ENCODE measurements at places on chromosomes 3 and 15.
A peak's percentile ranks its signal among the peaks of the same experiment; 100 is the strongest.

- DNase-seq = no peak
Measured at GRCh38 chr3:30493911-30494311, 112.5 kb upstream of the TGFBR2 start.

DNA sequence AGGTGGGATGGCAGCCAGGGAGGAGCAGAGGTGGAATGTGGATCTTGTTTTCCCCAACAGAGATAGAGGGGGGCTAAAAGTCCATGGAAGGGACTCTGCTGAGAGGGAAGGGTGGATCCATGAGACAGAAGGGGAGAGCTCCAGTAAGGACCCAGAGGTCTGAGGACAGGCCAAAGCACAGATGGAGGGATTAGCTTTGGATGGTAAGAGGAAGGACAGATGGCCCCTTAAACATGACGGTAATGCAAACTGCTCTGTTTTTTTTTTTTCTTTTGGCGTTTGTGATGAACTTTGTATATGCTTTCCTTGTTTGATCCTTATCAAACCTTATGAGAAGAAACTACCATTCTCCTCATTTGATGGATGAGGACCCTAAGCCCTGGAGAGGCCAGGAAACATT, 96.2 kb downstream of the IGF1R start:
- DNase-seq = no peak

GRCh38 chr3:8164145-8164544, 337.5 kb upstream of the LMCD1 start:
- DNase-seq = no peak

- DNase-seq = no peak
Measured at GRCh38 chr3:105118905-105119304, 247.8 kb upstream of the ALCAM start.

GRCh38 chr3:13134166-13134878, 61.1 kb upstream of the IQSEC1 start:
- DNase-seq = no peak

GRCh38 chr3:151262871-151263525, 15.3 kb downstream of the P2RY14 start:
- no peak for DNase-seq

DNA sequence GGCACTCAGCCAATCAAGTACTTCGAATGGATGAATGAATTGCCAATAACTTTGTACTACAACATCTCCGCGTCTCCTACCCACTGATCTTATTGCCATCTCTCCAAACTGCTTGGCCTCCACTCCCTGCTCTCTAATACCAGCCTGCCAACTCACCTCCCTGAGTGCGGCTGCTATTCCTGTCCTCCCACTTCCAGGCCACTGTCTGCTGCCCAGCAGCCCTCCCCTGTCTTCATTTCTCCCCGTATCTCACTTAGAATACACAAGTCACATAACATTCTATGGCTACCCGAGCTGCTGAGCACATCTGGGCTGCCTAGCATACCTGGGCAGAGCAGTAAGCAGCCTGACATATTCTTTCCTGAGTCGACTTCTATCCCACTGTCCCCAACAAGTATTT, 149.9 kb upstream of the LRTM1 start:
- no peak for DNase-seq

GRCh38 chr3:187063286-187064121, 75.8 kb downstream of the RPL39L start:
- DNase-seq = no peak

DNA sequence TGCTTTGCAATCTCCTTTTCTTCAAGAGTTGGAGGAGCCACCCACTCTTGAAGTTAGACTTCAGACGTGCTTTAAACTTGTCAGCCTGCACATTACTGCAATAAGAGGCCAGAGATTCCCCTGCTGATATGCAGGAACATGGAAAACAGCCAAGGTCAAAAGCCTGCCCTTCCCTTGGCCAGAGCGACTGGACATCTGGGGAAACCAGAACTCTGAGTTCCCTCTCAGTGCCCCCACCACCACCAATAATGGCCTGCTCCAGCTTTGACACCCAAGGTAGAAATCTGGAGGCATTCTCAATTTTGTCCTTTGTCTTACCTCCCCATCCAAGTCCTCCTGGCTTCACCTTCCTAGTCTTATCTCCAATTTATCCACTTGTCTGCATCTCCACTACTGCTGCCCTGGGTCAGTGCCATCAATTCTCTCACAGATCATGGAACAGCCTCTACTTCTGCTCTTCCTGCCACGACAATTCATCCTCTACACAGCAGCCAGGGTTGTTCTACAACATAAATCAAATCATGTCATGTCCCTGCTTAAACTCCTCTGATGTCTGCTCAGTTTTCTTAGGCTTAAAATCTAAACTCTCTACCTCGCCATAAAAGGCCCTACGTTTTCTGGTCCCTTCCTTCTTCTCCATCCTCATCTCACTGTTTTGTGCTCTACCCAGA, 191.6 kb upstream of the WNT5A start:
- no peak for DNase-seq

DNA sequence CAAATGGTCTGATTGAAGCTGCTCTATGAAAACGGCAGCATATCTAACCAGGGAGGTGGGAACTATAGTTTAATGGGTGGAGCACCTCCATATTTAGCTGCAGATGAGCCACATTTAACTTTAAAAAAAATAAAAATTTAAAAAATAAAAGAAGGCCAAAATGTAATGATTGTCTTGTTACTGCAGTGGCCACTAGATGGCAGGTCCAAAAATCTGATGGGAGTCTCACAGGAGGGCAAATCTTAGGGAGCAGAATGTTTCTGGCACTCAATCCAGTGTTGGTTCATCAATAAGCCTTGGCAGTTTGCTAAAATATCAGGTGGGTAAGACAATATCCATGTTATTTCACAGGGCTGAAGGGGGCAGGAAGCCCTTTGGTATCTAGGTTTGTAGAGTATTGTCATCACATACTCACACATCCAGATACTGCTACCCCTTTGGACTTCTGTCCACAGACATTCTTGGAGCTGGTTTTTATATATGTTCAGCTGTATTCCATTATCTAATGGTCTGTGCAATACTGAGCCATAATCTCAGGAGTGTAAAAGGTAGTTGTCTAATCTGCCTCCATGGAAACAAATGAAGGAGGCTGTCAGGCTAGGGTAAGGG, 233.3 kb downstream of the TIGIT start:
- no peak for DNase-seq

DNA sequence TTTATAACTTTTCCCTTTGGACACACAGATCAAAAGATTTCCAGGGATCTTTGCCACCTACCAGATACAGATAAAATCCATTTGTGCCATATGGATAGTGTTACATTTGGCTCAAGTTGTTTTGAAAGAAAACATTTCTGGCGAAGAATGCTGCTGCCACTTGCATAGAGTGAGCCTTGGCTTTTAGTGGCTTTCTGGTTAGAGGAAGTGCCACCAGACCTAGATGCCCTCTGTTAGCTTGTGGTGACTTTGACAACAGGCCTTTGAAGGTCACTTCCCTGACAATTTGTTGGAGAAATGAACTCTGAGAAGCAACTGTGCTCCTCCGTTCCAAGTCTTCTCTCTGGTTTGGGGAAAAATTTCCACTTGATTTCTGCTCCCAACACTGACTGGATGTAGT, 158.0 kb downstream of the CHST2 start:
- DNase-seq = no peak

DNA sequence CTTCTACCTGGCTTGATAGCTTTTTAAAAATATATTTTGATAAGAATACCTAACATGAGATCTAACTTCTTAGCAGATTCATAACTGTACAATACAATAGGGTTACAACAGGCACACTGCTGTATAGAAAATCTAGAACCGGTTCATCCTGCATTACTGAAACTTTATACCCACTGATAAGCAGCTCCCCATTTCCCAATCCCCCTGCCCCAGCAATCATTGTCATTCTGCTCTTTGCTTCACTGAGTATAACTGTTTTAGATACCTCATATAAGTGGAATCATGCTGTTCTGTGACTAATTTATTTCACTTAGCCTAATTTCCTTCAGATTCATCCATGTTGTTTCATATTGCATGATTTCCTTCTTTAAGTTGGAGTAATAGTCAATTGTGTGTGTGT, 906.0 kb downstream of the GBE1 start:
- no peak for DNase-seq

DNA sequence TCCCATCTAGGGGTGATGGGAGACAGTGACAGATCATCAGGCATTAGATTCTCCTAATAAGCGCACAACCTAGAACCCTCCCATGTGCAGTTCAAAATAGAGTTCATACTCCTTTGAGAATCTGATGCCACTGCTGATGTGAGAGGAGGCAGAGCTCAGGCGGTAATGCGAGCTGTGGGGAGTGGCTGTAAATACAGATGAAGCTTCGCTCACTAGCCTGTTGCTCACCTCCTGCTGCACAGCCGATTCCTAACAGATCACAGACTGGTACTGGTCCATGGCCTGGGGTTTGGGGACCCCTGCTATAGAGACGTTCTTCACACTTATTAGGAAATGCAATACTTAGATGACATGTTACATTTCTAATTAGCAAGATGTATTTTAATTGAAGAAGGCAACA, 154.4 kb downstream of the CBLB start:
- no peak for DNase-seq

GRCh38 chr15:62681939-62682896, 360.3 kb upstream of the TPM1 start:
- DNase-seq = no peak

DNA sequence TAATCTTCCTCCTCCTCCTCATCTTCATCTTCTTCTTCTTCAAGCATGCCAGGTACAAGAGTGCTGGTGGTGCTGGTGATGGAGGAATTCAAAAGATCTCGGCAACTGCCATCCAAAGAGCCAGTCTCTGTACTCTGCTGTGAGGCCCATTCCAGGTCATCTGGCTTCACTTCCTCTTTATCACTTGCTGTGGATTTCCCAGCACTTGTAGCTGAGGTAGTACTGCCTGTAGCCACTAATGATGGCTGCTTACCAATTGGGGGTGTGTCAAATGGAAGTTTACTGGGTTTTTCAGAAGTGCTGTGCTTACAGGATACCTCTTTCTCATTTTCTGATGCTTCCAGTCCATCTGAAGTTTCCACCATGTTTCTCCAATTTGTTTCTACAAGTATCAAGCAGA, 28.8 kb upstream of the SHC4 start:
- no peak for DNase-seq

GRCh38 chr3:65811892-65812291, 226.8 kb downstream of the MAGI1 start:
- DNase-seq = no peak

DNA sequence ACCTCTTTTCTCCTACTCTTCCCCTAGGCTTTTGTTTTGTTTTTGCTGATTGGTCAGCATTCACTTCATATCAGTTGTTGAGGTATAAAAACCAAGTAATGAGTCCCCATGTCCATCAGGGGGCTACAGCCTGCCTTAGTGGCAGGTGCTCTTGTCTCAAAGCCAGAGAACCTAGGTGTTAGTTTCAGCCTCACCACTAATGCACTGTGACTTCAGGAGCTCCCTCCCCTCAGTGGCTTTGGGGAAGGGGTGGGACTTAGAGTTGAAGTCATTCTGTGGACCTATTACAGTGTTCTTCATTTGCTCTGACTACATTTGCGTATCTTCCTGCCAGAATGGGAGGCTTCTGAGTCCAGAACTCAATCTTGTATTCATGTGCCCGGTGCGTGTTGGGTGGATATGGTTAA, 41.6 kb downstream of the NR2C2 start:
- DNase-seq = peak; percentile 26

- no peak for DNase-seq
Measured at GRCh38 chr3:31999907-32000439, 18.4 kb downstream of the ZNF860 start.

- DNase-seq = no peak
Measured at GRCh38 chr15:68989541-68990230, 24.8 kb upstream of the NOX5 start.

GRCh38 chr3:172698631-172699030, 12.2 kb downstream of the NCEH1 start:
- DNase-seq = no peak

DNA sequence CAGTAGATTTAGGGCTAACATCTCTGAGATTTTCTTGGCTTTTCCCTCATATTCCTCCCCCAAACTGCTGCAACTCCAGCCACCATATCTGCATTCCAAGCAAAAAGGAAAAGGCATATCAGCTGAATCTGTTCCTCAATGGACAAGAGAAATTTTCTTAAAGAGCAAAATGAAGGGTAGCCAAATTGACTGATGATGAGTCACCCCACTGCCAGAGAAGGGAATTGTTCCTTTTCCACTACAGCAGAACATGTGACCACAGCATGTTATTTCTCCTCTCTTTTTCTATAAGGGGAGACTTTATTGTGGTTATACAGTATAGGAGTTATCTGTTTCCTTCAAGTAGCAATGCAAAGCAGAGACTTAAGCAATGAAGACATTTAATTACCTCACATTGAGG, 172.5 kb downstream of the MTHFS start:
- DNase-seq = no peak

DNA sequence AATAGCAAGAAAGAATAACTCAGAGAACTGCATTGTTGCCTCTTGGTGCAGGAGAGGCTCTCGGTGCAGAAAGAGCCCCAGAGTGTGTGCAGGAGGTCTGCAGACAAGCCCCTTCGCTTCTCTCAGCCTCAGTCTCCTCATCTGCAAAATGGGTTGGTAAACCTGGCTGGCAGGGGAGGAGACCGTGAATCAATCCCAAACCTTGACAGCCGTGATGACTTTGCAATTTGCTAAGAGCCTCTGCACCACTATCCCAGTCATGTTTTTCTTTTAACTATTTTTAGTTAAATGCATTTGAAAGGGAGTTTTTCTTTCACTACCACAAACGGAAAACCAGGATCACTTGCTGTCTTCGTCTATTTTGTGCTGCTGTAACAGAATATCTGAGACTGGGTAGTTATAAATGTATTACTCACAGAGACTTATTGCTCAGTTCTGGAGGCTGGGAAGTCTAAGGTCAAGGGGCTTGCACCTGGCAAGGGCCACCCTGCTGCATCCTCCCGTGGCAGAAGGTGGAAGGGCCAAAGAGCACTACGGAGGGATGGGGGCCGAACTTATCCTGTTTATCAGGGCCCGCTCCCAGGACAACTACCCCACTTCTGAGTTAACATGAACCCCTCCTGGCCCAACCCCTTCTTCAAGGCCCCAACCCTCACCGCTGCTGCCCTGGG, 14.2 kb upstream of the IQSEC1 start:
- DNase-seq = no peak

DNA sequence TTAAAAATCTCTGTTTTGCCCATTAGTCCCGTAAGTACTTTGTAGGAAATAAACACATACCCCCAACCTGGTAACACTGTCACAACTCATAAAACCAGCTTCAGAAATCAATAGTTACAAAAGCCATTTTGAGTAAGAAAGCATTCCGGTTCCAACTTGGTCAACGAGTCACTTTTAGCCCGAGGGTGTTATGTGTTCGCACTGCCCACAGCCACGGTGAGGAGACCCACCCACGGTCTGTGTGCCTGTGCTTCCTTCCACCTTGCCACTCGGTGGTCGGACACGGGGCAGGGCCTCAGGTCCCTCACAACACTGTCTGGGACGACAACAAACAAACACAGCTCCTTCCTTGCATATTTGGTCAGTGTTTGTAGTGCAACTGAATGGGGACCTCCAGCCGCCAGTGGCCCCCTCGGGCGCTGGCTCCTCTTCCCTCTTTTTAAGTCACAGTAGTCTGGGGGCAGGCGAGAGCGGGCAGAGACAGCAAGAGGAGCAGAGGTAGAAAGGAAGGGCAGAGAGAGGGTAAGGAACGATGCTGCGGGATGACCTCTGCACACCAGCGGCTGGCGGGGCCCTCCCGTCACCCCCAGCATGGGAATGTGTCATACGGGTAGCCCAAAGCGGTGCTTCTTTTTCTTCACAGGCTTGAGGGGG, 5.2 kb upstream of the MUSTN1 start:
- no peak for DNase-seq
